ENCODE measurements at places on chromosomes 7 and 10. TPM values are rescaled to one million over a fixed set of nuclear protein-coding genes. Genes with fewer than 3 reads are reported as not detected.

DNA sequence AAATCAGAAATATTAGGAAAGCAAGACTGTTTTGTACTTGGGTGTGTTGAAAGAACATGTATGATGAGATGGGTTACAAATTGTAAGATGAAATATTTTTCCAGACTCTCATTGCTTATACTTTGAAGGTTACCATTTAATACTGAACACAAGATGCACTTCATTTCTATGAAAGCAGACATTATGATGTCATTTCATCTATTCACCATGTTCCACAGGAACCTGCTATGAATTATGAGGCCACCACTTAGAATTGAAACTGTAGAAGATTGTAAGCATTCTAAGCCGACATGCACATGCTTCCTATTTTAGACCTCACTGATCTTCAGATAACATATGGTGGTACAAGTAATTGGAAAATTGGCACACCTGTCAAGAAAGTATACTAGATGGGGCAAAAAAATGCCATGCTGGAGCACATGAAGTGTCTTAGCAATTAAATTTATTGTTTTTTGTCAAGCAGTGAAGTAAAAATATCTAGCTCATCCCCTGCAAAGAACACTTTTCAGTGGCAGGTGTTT lies 195.0 kb downstream of the PHF14 start:
- no peak for DNase-seq
- no peak overlapping the region for H3K4me3 ChIP-seq
- H3K27ac ChIP-seq, result no peak overlapping the region
- peaks cover 17% of the 10 kb centered on the region for H3K4me1 ChIP-seq
- H3K36me3 ChIP-seq, result peaks cover 6% of the 10 kb centered on the region

- no peaks in the 10 kb centered on the region for H3K27me3 ChIP-seq
- H3K4me3 ChIP-seq, result no peak overlapping the region
- no peak for DNase-seq
- no peak overlapping the region for H3K27ac ChIP-seq
- no peaks in the 10 kb centered on the region for H3K4me1 ChIP-seq
- no peaks in the 10 kb centered on the region for H3K36me3 ChIP-seq
These were observed 154.5 kb downstream of the PLXDC2 start for GRCh38 chr10:19970717-19971116.

Gene TEX36
- total RNA-seq, result not detected

Gene PHTF2
- 24.5 TPM for total RNA-seq
